Iris pigment epithelial cell (primary cell): ENCODE measurements at places on chromosomes 16 and 17.
A peak's percentile ranks its signal among the peaks of the same experiment; 100 is the strongest.

- peak; percentile 87 for DNase-seq
These were observed 159.4 kb upstream of the CHMP6 start for GRCh38 chr17:80832266-80832676.

- no peak for DNase-seq
These were observed 2.0 kb downstream of the AKAP10 start for GRCh38 chr17:19975601-19976000.

- DNase-seq, result peak; percentile 93
These were observed 2.4 kb downstream of the ARHGDIA start for GRCh38 chr17:81868674-81869220.

DNA sequence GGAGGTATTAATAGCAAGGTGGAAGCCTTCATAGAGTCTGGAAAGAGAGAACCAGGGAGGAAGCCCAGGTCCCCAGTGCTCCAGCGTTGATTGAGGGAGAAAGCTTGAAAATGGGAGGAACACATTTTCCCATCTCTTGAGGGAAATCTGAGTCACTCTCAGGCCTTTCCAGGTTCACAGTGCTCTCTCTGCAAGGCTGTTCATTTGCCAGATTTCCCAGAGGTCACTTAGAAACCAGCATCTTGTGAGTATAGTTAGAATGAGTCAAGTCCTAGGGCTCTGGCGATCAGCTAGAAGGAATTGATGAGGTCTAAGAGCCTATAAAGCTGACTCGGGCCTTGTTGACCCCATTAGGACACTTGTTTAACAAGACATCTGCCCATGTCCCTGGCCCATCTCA lies 17.7 kb upstream of the ZNF594 start:
- DNase-seq, result peak; percentile 76

GRCh38 chr16:23909792-23910418 lies 74.1 kb downstream of the PRKCB start:
- DNase-seq, result no peak

GRCh38 chr17:61384692-61385576 lies 14.7 kb upstream of the TBX2 start:
- DNase-seq, result no peak

GRCh38 chr16:46789499-46790414 lies 41.2 kb downstream of the C16orf87 start:
- DNase-seq, result peak; percentile 71

GRCh38 chr17:56471696-56472095 lies 121.8 kb upstream of the NOG start:
- peak; percentile 6 for DNase-seq

DNA sequence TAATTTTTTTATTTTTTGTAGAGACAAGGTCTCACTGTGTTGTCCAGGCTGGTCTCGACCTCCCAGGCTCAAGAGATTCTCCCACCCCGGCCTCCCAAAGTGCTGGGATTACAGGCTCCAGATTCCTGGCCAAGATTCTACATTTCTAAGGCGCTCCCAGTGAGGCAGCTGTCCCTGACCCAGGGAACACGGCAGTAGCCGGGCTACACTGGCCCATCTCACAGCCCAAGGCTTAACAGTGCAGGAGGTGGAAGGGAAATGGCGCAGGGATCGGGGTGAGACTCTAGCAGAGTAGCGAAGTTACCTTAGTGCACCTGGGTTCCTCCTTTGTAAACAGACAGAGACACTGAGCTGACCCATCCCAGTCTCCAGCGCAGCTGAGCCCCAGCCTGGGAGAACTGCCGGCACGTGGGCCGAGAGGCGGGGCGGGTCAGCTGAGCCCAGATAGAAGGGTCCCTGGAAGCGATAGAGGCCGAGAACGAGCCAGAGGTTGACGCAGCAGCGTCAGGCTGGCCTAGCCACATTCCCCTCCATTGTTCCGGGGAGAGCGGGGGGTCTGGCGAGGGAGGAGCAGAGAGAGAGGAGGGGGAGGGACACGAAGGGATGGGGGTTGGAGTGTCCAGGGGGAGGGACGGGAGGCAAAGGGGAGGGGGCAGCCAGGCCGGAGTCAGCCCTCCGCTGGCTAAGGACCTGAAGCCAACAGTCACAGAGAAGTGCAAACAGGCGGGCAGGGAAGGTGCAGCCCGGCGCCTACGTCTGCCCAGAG lies 2.5 kb downstream of the CARHSP1 start:
- DNase-seq, result no peak

DNA sequence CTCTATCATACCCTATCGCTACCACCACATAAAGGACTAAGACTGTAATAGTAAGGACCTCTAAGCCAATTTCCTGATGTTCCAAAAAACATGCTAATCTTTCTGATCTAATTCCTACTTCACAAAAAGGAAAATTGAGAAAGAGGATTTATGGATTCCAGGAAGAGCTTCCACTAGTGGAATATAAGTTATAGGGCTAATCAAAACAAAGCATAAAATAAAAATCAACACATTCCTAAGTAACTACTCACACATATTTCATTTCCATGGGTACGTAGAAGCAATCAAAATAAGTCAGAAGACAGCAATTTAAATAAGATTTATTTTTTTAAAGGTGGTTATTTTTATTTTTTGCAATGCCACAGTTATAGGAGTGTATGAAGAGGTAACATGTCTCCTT lies 12.4 kb downstream of the CCDC43 start:
- DNase-seq, result peak; percentile 49

GRCh38 chr17:75825149-75825552 lies 19.1 kb downstream of the UNC13D start:
- DNase-seq, result no peak

- peak; percentile 32 for DNase-seq
These were observed 516 bp downstream of the ABR start for GRCh38 chr17:1179112-1179817.

- DNase-seq, result no peak
These were observed 100.9 kb upstream of the GSE1 start for GRCh38 chr16:85511938-85512807.

- no peak for DNase-seq
These were observed 378.0 kb upstream of the CA10 start for GRCh38 chr17:52536489-52536888.

DNA sequence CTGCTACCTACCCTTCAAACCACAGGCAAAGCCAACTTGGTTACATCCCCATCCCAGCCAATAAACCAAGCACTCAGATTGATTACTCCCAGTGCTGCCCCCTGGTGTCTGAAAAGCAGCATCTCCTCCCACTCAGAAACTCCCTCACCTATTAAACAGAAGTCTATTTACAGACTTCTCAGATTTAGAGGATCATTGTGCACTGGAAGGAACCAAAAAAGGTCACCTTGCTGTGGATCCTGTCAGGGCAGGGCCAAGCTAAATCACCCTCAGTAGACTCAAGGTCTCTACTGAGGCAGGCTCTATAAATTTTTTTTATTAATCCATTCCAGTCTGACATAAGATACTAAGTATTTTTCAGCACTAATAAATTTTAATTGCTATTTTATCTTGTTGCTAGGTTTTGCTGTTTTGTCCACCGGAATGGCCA lies 17.6 kb downstream of the HIGD1B start:
- peak; percentile 67 for DNase-seq

- no peak for DNase-seq
These were observed 75.7 kb downstream of the FBXL20 start for GRCh38 chr17:39325528-39326240.

DNA sequence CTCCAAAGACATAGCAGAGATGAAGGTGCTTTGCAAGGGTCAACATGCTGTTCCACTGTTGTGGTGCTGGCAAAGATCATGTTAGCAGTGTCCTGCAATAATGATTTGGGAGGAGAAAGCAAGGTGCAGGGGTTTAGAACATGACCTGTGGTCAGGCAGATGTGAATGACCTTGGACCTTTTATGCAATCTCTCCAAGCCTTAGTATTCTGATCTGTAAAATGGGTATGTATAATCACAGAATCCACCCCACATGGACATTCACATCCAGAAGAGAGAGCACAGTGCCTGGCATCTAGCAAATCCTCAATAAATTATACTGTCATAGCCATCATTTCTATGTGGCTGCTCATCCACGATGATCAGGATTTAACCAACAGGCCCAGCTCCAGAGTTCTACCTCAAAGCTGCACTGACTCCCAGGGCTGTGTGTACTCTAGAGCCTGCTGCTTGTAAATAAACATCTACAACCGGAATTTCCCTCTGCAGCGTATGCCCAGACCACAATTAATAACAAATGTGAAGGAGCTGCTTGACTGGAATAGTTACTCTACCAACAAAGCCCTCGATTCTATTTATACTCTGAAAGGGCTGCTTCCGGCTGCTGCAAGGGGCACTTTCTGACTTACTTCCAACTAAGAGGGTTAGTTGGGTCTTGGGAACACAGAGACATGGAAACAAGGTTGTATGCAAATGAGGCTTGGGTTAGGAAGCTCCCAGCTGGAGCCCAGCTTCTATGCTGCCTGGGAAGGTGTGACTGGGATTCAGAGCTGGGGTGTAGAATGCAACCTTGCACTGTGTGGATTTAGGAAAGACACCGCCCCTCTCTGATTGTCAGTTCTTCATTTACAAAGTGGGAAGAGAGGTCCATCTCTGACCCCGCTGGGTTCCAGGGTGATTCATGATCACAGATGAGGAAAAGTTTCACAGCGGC lies 265.2 kb downstream of the XYLT1 start:
- DNase-seq, result no peak

GRCh38 chr16:80931801-80932707 lies 74.6 kb downstream of the CMC2 start:
- peak; percentile 78 for DNase-seq

DNA sequence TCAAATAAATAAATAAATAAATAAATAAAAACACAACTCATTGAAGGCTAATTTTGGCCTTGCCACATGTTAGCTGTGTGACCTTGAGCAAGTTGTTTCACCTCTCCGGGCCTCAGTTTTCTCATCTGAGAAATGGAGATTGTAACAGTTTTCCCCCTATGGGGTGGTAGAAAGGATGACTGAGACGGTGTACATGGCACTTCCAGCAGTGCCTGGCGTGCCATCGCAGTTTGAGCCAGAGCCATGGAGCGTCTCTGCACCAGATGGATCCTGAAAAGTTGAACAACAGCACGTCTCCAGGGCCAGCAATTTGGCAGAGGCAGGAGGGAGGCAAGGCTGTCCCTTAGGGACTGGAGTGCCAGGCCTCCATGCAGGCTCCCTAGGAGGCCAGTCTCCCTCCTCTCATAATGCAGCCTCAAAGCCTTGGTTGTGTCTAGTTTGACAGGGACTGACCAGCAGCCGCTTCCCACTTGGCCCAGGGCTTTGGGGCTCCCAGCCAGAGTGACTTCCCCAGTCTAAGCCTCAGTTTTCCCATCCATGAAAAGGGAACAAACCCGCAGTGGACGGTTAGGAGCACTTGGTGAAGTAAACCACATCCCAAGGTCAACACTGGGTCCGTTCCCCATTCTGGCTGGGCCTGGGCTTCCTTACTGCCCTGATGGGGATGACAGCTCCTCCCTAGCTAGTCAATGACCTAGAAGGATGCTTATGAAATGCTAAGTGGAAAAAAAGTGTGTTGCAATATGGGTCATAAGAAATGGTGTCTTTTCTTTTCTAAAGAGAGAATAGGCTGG lies 19.3 kb downstream of the SOCS1 start:
- no peak for DNase-seq

GRCh38 chr17:14737984-14738651 lies 437.2 kb downstream of the HS3ST3B1 start:
- DNase-seq, result peak; percentile 100

DNA sequence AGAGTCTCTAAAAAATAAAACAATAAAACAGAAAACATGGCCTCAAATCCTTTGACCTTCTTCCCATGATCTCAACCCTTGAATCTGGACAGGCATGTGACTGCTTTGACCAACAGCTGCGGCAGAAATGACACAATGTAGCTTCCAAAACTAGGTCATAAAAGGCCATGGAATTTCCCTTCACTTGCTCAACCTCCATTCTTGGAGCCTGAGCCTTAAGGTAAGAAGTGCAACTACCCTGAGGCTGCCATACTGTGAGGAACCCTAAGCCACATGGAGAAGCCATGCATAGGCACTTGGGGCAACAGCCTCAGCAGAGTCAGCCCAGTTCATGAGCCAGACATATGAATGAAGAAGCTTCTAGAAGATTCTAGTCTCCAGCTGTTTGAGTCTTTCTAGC lies 75.7 kb upstream of the BRD7 start:
- DNase-seq, result peak; percentile 4

DNA sequence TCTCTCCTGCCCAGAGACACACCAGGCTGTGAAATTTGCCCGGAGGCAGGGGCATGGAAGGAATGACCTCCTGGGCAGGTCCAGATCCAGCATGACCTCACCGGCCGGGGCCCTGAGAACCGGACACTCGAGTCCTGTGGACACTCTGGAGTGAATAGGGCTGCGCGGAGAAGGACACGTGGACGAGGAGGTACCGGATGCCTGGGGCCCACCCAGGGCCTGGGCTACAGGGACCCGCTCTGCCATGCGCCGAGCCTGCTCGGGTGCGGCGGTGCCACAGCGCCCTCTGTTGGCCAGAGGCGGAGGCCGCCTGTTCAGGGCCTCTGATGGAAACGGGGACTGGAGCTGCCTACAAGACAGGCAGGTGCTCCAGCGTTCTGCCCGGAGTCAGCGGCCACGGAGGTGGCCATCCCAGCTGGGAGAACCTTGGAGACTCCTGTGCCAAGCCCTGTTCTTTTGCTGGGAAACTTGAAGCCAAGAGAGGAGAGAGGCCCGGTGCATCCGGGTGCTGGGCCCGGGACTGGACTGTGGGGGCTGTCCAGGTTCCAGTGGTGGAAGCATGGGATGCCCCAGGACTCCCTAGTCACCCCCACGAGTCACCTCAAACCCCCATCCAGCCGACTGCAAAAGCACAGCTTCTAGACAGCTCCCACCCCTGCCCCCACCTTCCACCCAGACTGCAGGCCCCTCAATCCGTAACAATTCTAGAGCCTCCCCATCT lies 19.3 kb upstream of the NXPH3 start:
- DNase-seq, result peak; percentile 56

DNA sequence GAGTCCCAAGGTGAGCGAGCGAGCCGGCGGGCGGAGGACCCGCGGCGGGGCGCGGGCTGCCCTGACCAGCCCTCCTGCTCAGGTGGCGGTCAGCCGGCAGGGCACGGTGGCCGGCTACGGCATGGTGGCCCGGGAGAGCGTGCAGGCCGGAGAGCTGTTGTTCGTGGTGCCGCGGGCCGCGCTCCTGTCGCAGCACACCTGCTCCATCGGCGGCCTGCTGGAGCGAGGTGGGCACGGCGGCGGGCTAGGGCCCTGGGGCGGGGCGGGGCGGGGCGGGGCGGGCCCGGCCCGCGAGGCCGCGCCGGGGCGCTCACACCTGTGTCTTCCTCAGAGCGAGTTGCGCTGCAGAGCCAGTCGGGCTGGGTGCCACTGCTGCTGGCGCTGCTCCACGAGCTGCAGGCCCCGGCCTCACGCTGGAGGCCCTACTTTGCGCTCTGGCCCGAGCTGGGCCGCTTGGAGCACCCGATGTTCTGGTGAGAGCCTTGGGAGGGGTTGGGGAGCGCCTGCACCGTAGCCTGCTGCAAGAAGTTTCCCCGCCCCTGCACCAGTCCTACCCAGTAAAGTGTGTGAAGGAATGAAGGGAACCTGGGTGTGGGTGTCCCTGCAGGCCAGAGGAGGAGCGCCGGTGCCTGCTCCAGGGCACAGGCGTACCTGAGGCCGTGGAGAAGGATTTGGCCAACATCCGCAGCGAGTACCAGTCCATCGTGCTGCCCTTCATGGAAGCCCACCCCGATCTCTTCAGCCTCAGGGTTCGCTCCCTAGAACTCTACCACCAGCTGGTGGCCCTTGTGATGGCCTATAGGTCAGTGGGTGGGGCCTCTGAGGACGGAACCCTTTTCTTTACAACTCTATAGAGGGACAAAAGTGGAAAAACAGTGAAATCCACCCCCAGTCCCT lies 802 bp downstream of the SETD6 start:
- peak; percentile 8 for DNase-seq
